ENCODE measurements at places on chromosomes 1 and 21.

DNA sequence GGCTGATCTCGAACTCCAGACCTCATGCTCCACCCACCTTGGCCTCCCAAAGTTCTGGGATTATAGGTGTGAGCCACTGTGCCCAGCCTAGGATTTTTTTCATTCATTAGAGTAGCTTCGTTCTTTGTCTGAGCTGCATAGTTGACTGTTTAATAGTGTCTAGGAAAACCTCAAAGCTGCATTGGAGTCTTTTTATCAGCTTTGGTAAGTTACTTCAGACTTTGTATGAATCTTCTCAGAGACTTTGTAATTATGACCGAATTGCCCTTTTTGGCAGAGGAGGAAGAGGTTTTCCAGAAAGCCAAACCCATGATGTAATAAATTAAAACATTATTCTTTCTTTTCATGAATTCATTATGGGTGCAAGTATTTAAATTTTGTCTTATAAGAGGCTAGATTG, 5.1 kb downstream of the DNAJB4 start:
- no peak for DNase-seq

- DNase-seq: no peak
These were observed 3.3 kb upstream of the FMOD start for GRCh38 chr1:203354246-203354645.

DNA sequence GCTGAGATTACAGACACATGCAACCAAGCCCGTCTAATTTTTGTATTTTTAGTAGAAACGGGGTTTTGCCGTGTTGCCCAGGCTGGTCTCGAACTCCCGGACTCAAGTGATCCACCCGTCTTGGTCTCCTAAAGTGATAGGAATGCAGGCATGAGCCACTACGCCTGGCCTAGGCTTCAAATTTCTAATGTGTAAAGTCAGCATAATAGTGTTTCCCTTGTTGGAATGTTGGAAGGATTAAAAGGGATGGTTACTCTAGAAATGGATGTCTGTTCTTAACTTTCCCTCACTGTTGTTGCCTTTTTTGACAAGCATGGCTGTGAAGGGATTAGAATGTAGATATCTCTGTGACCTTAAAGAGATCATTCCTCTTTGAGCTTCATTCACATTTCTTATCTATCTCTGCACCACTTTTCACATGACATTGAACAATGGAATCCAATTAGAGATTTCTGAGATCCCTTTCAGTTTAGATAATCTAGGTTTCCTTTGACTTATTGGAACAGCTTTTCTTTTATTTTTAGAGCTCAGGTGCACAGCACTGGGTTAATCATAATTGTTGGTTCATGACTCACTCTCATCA, 33.7 kb downstream of the NFASC start:
- DNase-seq: no peak

- no peak for DNase-seq
These were observed 55.7 kb downstream of the RBM11 start for GRCh38 chr21:14271641-14272040.

- no peak for DNase-seq
These were observed 99.1 kb downstream of the NMNAT2 start for GRCh38 chr1:183319051-183319450.

DNA sequence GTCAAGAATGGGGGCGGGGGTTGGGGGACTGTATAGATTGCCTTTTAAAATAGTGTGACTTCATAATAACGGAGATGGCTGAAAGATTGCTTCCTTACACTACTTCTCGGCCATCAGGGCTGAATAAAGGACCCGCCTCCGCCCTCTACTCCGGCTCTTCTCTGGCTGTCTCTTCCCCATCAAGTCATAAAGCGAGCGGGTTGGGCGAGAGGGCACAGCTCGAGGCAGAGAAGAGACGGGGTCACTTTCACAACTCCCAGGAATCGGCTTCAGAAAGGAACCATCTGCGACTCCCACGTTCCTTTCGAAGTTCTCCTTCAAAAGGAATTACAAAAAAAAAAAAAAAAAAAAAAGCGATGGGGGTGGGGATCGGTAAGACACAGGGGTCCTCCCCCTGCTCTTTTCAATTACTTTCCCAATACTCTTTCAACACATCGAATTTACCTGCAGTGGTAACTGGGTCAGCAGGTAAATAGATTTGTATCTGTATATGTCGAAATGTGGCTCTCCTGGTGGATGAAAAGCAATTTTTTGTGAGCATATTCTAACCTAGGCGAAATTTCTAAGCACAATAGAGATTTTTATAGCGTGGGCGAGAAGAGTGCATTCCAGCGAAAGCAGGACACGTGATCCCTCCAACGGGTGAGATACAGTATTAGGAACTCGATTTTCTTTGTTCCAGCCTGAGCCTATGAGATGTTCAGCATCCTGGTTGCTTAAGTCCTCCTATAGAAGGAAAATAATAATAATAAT, 2.0 kb downstream of the LRRC7 start:
- no peak for DNase-seq

- DNase-seq: no peak
These were observed 357.4 kb upstream of the PLXNA2 start for GRCh38 chr1:208601561-208601960.

- no peak for DNase-seq
These were observed 6.7 kb upstream of the FNDC5 start for GRCh38 chr1:32877211-32878110.

GRCh38 chr1:159146980-159147379, 24.4 kb upstream of the CADM3 start:
- no peak for DNase-seq

DNA sequence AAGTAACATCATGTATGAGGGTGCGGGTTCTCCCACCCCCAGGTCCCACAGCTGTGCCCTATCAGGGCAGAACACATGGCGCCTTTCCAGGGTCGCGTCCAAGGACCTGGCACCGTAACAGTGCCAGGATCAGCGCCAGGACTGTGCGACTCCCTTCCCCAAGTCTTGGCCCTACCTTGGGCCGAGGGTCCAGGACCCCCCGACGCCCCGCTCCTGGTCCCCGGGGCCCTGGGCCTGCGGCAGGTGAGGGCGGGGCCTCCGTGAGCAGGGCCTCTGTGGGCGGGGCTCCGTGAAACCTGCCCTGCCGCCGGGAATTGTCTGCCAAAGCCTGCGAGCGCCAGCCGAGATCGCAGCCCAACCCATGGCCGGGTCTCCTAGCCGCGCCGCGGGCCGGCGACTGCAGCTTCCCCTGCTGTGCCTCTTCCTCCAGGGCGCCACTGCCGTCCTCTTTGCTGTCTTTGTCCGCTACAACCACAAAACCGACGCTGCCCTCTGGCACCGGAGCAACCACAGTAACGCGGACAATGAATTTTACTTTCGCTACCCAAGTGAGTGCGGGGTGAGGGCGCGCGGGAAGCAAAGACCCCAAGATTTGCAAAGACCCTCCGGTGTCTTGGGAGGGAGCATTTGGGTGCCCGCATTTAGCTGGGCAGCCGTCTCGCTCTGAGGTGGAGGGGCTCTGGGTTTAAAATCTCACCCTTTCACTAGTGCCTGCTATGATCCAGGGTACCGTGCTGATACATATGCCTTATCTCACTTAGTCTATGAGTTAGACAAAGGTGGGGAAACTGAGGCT, at the start of gene RHBG:
TSS of gene RHBG (plus strand) at position 323 of the 796 bp plus-strand sequence. CDS start at position 362, 39 bp downstream.
- peak; percentile 22 for DNase-seq

DNA sequence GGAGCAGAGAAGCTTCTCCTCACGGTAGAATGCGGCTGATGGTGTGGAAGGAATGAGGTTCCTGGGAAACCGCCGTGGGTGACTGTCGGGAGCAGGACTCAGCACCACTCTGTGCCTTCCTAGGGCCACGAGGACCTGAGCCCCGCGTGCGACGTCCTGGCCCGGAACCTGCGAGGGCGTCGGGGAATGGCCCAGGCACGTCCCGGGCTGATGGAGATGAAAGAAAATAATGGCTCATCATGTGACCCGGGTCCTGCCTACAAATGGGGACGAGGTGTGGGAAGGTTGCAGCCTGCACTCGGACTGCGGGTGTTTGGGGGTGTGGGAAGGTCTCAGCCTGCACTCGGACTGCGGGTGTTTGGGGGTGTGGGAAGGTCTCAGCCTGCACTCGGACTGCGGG, 25.1 kb upstream of the TTLL10 start:
- no peak for DNase-seq

GRCh38 chr1:185368313-185368855, 51.3 kb upstream of the IVNS1ABP start:
- no peak for DNase-seq

- no peak for DNase-seq
These were observed 8.3 kb upstream of the MEF2D start for GRCh38 chr1:156508955-156509234.

GRCh38 chr21:42505090-42505726, 8.4 kb upstream of the SLC37A1 start:
- DNase-seq: no peak

DNA sequence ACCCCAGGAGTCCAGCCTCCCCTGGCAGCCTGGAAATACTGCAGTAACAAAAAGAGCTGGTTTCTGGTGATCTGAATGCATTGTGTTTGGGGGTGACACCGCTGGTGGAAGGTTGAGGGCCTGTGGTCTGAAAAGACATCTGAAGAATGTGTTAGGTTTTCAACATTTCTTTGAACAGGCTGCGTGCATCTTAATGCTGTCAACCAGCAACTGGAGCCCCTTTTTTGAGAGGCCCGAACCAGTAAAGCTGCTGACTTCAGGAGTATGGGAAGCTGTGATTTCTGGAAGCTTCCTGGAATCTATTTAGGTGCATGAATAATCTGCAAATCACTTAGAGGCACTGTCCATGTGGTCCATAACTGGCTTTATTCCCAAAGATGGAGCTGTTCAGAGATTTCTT, 17.0 kb downstream of the ATP5PO start:
- DNase-seq: no peak

- no peak for DNase-seq
These were observed 2.8 kb upstream of the NUP210L start for GRCh38 chr1:154157520-154158306.

DNA sequence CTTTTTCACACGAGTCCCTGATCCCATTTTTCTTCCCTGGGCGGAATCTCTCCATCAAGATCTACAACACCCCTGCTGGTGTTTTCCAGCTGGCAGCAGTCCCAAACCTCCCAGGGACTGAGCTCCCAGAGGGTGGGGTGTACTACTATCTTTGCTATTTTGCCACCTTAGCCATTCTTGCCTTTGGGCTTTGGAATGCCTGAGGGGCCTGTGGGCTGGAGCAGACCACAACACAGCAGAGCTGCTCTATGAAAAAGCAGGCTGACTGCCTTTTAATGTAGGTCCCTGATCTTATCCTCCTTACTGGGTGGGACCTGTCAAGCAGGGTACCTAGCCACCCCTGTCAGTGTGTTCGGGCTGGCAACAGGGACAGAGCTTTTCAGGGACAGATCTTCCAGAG, 91.9 kb downstream of the KCNT2 start:
- no peak for DNase-seq

- DNase-seq: no peak
These were observed 251.3 kb downstream of the PCP4 start for GRCh38 chr21:40118527-40118926.

- peak; percentile 30 for DNase-seq
These were observed 630 bp downstream of the ACP6 start for GRCh38 chr1:147669469-147670318.

- DNase-seq: no peak
These were observed 188.1 kb downstream of the ST6GALNAC3 start for GRCh38 chr1:76262601-76263000.

DNA sequence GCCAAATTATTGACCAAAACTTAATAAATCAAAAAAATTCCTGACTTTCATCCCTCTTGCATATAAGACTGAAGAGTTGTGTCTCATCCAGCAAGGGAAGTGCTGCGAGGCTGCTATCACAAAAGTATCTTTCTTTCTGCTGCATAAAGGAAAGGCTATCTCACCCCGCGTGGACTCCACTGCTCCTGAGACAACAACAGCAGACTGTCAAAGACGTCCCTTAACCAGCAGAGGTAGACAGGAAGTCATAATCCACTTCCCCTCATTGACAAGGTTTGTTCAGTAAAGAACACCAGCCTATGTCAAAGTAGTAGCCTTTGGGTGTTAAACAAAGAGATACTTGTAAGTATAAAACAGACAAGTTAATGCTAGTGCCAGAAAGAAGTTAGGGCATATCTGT, 29.4 kb downstream of the VPS26C start:
- no peak for DNase-seq

- DNase-seq: no peak
These were observed 730 bp downstream of the SLC16A4 start for GRCh38 chr1:110390096-110390495.

DNA sequence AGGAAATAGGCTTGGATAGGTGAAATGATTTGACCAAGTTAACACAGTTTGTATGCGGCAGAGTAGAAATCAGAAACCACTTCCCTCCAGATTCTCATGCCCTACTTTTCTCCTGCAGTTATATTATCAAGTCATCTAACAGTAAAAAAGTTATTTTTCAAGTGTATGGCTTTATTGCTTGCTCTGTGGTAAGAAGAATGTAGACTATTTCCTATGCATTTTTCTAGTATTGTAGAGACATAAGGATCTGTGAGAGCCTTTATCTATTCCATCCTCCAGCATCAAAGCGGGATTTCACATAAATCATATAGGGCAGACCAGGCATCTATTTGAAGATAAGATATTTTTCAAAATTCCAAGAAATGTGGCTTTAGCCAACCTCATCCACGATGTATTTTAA, 208.5 kb downstream of the TTLL7 start:
- DNase-seq: no peak

- no peak for DNase-seq
These were observed 1.4 kb upstream of the RHBG start for GRCh38 chr1:156367383-156368156.

- DNase-seq: peak; percentile 87
These were observed 28.3 kb upstream of the RAB3GAP2 start for GRCh38 chr1:220300442-220301121.

DNA sequence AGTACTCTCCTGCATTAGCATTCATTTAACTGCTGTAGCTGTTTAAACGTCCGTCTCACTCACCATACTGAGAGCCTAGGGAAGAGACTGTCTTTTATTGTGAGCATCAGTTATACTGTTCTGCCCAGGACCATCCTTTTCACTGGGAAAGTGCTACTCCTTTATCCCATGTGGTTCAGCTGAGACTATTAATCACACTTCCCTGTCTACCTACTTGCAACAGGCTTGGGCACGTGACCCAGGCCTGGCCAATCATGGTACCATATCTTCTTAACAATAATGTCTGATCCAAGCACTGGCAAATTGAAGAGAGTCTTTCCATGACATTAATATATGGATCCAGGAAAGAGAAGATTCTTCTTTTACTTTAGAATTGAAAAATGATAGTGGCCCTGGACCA, 108.1 kb downstream of the TM2D1 start:
- no peak for DNase-seq

DNA sequence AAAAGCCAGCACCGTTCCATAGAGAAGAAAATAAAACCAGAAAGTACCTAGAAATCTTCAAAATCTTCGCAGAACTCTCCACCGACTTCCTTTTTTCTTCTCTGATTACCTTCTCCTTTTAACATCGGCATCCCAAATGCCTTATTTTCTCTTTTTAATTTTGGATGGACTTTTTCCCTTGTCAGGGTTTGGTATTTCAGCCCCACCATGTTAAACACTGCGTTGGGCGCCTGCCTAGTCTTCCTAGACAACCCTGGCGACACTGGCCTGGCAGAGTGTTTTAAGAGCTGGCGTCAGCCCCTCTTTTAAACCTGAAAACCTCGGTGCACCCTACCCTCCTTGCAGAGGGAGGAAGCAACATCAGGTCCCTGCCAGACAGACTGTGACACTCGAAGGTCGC, 66.0 kb upstream of the EFHD2 start:
- no peak for DNase-seq

- DNase-seq: no peak
These were observed 110.0 kb downstream of the ADSS2 start for GRCh38 chr1:244341455-244342450.

Data from LNCaP clone FGC (cell line).